ENCODE measurements at places on chromosomes 16 and 17.

GRCh38 chr16:4892361-4893102 lies 44.4 kb downstream of the PPL start:
- peak; percentile 28 for DNase-seq

- DNase-seq: peak; percentile 29
Observed at GRCh38 chr16:11743308-11744074, 834 bp upstream of the TXNDC11 start.

DNA sequence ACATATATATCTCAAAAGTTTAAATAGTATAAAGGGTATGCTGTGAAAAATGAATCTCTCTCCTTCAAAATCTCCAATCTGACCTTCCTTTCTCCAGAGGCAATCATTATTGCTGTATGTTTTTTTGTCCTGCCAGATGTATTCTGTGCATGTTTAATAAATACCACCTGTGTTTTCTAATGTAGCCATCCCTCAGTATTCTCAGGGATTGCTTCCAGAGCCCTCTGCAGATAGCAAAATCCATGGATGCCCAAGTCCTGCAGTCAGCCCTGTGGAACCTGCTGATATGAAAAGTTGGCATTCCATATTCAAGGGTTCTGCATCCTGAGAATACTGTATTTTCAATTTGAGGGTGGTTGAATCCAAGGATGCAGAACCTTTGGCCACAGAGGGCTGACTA lies 42.9 kb downstream of the BPTF start:
- no peak for DNase-seq

DNA sequence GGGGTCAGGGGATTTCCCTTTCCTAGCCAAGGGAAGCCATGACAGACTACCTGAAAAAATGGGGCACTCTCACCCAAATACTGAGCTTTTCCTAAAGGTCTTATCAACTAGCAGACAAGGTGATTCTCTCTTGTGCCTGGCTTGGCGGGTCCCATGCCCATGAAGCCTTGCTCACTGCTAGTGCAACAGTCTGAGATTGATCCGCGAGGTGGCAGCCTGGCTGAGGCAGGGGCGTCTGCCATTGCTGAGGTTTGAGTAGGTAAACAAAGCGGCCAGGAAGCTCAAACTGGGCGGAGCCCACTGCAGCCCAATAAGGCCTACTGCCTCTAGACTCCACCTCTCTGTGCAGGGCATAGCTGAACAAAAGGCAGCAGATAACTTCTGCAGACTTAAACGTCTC lies 152.6 kb upstream of the PMFBP1 start:
- DNase-seq: no peak

GRCh38 chr16:66224626-66225025 lies 141.9 kb upstream of the CDH5 start:
- DNase-seq: no peak

- no peak for DNase-seq
Observed at GRCh38 chr17:27218719-27219488, 75.0 kb upstream of the WSB1 start.

- DNase-seq: peak; percentile 67
Observed at GRCh38 chr17:2056206-2057174, 1.6 kb downstream of the HIC1 start.

DNA sequence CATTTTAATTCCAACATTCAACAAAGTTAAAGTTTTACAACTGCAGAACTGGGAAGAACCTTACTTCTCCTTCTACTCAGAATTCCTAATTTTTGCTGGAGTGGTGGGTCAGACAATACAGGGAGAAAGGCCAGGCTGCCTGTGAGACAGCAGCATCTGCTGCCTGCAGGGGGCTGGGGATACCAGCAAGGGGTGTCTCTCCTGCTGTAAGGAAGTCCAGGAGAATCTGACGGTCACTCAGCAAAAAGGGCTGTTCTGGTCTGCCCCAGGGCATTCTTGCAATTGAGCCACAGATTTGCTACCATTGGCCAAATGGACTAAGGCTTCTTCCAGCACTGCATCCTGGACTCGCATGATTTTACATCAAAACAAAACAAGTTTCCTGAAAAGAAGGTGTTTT lies 426.6 kb upstream of the CDH11 start:
- DNase-seq: peak; percentile 51

DNA sequence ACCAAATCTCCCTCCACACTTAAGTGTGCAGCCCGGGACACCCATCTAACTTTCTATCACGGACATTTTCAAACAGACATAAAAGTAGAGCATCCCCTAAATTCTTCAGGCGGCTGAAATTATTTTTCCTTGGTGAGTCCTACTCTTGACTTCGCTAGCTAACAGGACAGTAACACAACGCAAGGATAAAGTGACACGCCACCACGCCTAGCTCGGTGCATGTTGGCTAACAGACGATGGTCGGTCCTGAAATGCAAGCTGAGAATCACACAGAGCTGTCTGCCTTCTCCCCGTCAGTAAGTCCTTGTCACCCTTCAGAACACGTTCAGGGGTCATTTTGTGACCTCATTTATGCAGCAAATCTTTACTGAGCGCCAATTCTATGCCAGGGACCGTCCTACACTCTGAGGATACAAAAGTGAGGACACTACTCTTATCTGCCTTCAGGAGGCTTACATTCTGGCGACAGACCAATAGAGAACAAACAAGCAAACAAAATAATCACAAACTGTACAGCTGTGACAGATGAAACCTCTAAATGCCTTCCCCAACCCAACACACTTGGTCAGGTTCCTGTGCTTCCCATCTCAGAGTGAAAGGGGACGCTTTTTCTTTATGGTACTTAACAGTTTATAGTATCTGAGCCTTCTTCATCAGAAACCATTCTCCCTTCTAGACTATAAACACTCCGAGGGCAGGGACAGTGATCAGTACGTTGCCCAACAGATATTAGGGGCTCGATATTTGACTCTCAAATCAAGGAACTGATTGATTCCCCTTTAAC lies 1.3 kb downstream of the NTAN1 start:
- DNase-seq: no peak

DNA sequence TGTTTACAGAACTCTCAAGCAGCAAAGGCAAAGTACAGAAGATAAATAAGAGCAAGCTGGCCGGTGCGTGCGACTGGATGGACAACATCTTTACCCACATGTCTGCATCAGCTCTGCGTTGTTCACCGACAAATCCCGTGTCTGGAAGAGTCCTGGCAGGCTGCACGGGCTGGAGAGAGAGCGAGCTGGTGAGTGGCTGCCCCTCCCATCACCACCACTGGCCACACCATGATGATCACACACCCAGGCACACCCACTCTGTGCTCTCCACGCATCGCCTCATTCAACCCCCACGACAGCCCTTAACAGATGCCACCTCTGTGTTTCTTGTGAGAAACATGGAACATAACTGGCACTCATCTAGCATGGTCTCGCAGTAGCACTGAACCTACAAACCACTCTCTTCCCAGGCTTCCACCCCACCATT lies 59.2 kb downstream of the ANKRD11 start:
- DNase-seq: no peak

- DNase-seq: no peak
Observed at GRCh38 chr17:36092230-36092629, 2.3 kb upstream of the CCL3 start.

Data from fibroblast of skin of right quadriceps (primary cell).